ENCODE measurements at places on chromosomes 3 and 15.

- no peak overlapping the region for H3K4me3 ChIP-seq
- no peaks in the 10 kb centered on the region for H3K27me3 ChIP-seq
- DNase-seq = no peak
- no peak overlapping the region for H3K27ac ChIP-seq
- peaks cover 100% of the 10 kb centered on the region for H3K36me3 ChIP-seq
Measured at GRCh38 chr3:15041950-15042349, 23.2 kb downstream of the MRPS25 start.

- peaks cover 94% of the 10 kb centered on the region for H3K36me3 ChIP-seq
- no peaks in the 10 kb centered on the region for H3K27me3 ChIP-seq
- no peak for DNase-seq
- peaks cover 9% of the 10 kb centered on the region for H3K4me1 ChIP-seq
- no peak overlapping the region for H3K27ac ChIP-seq
- H3K4me3 ChIP-seq = no peak overlapping the region
Measured at GRCh38 chr3:47005212-47006144, 26.0 kb downstream of the NBEAL2 start.

- no peak overlapping the region for H3K27ac ChIP-seq
- no peaks in the 10 kb centered on the region for H3K27me3 ChIP-seq
- no peaks in the 10 kb centered on the region for H3K36me3 ChIP-seq
- no peak for DNase-seq
Measured at GRCh38 chr15:97061392-97061791, 730.9 kb downstream of the NR2F2 start.

GRCh38 chr3:65080432-65080831, 392.6 kb upstream of the ADAMTS9 start:
- no peaks in the 10 kb centered on the region for H3K4me1 ChIP-seq
- H3K4me3 ChIP-seq = no peak overlapping the region
- H3K27me3 ChIP-seq = no peaks in the 10 kb centered on the region
- H3K36me3 ChIP-seq = no peaks in the 10 kb centered on the region

Data from esophagus squamous epithelium (tissue), 5 donors.